Vagina (tissue), 2 donors: ENCODE measurements at places on chromosomes 5 and 9. TPM values are rescaled to one million over a fixed set of nuclear protein-coding genes. Genes with fewer than 3 reads are reported as not detected.
A peak's percentile ranks its signal among the peaks of the same experiment; 100 is the strongest.

- no peak overlapping the region for H3K4me3 ChIP-seq
- H3K4me1 ChIP-seq, result peaks cover 23% of the 10 kb centered on the region
- H3K27me3 ChIP-seq, result no peaks in the 10 kb centered on the region
- no peak overlapping the region for H3K27ac ChIP-seq
- H3K36me3 ChIP-seq, result no peaks in the 10 kb centered on the region
- no peak for DNase-seq
Measured at GRCh38 chr9:91813176-91813795, 136.7 kb downstream of the ROR2 start.

Gene CDH9
- not detected for total RNA-seq

GRCh38 chr9:135580664-135581380 is 19.3 kb downstream of the PAEP start:
- no peaks in the 10 kb centered on the region for H3K27me3 ChIP-seq
- no peaks in the 10 kb centered on the region for H3K4me1 ChIP-seq
- no peak overlapping the region for H3K27ac ChIP-seq
- DNase-seq, result peak; percentile 60
- no peaks in the 10 kb centered on the region for H3K36me3 ChIP-seq

Gene CHMP5
- 41.5 TPM for total RNA-seq

DNA sequence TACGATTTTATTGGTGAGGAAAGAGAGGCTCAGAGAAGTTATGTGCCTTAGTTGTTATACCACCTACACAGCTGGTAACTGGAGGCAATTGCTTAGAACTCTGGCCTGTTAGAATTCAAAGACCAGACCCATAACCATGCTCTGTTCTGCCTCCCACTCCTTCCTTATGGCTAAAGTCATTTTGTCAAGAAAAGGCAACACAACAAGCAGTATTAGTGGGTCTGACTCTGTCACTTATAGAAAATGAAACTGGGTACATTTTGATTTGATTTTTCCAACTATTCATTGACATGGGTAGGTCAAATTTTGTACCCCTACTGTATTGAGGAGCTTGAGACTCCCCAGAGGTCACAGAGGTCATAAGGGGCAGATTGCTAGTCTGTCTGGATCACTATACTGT is 44.5 kb upstream of the NR3C1 start:
- no peaks in the 10 kb centered on the region for H3K36me3 ChIP-seq
- H3K27me3 ChIP-seq, result no peaks in the 10 kb centered on the region
- H3K4me1 ChIP-seq, result no peaks in the 10 kb centered on the region
- H3K27ac ChIP-seq, result no peak overlapping the region
- no peak for DNase-seq
- no peak overlapping the region for H3K4me3 ChIP-seq

DNA sequence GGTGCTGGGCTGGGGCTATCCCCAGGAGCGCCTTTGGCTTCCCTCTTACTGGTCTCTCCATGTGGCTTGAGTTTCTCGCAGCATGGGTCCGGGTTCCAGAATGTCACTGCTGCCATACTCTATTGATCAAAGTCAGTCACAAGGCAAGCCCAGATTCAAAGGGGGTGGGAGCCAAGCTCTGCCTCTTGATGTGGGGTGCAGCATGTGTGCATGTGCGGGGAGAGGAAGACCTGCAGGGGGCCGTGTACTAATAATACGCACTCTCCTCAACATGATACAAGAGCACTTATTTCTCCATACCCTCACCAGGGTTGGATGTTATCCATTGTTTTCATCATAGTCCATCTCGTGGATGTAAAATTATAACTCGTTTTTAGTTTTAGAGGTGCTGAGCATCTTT is 81.2 kb downstream of the NDFIP1 start:
- H3K36me3 ChIP-seq, result no peaks in the 10 kb centered on the region
- H3K4me3 ChIP-seq, result no peak overlapping the region
- H3K27me3 ChIP-seq, result no peaks in the 10 kb centered on the region
- H3K4me1 ChIP-seq, result no peaks in the 10 kb centered on the region

Gene MGAT1
- total RNA-seq, result 152 TPM

DNA sequence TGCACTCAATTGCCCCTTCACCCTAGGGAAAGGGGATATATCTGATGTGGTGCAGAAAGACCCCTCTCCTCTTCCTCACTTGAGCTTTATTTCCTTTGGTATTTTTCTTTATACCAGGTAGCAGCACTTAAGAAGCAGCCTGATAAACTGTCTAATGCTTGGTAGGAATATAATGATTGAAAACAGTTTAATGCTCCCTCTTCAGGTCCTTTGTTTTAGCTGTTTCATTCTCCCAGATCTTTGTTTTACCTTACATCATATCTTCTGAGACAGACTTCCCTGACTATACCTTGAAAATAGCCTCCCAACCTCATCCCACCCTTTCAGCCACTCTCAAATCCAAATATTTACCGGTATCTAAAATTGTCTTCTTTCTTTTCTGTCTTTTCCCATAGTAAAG is 87.9 kb downstream of the NUDT12 start:
- H3K36me3 ChIP-seq, result no peaks in the 10 kb centered on the region
- no peak overlapping the region for H3K27ac ChIP-seq
- no peaks in the 10 kb centered on the region for H3K4me1 ChIP-seq
- H3K4me3 ChIP-seq, result no peak overlapping the region
- DNase-seq, result no peak
- H3K27me3 ChIP-seq, result no peaks in the 10 kb centered on the region

GRCh38 chr9:113499876-113500497 is 36.5 kb downstream of the RGS3 start:
- no peaks in the 10 kb centered on the region for H3K27me3 ChIP-seq
- H3K4me3 ChIP-seq, result no peak overlapping the region
- H3K4me1 ChIP-seq, result no peaks in the 10 kb centered on the region
- DNase-seq, result no peak
- H3K36me3 ChIP-seq, result no peaks in the 10 kb centered on the region

- H3K4me1 ChIP-seq, result no peaks in the 10 kb centered on the region
- no peak for DNase-seq
- no peaks in the 10 kb centered on the region for H3K36me3 ChIP-seq
Measured at GRCh38 chr5:168055961-168056360, 235.5 kb upstream of the WWC1 start.

Gene SHISAL2B
- total RNA-seq, result not detected

DNA sequence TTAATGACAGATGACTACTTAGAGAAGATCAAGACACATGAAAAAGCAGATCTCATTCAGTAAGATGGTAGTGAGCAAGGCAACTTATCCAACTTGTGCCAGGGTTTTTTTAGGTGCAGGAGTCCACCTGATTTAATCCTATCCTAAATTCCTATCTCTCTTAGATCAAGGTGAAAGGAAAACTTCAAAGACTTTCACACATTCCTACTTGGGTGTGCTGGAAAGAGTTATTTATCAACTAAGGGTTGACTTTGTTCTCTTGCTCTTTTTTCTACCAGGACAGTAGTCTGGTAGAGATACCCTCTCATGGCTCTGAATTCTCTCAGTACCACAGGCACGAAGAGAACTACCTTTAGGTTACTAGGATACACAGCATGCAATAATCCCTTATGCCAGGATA is 18.2 kb downstream of the TUT7 start:
- DNase-seq, result no peak
- no peak overlapping the region for H3K4me3 ChIP-seq
- H3K36me3 ChIP-seq, result peaks cover 57% of the 10 kb centered on the region
- H3K27me3 ChIP-seq, result no peaks in the 10 kb centered on the region
- no peaks in the 10 kb centered on the region for H3K4me1 ChIP-seq

DNA sequence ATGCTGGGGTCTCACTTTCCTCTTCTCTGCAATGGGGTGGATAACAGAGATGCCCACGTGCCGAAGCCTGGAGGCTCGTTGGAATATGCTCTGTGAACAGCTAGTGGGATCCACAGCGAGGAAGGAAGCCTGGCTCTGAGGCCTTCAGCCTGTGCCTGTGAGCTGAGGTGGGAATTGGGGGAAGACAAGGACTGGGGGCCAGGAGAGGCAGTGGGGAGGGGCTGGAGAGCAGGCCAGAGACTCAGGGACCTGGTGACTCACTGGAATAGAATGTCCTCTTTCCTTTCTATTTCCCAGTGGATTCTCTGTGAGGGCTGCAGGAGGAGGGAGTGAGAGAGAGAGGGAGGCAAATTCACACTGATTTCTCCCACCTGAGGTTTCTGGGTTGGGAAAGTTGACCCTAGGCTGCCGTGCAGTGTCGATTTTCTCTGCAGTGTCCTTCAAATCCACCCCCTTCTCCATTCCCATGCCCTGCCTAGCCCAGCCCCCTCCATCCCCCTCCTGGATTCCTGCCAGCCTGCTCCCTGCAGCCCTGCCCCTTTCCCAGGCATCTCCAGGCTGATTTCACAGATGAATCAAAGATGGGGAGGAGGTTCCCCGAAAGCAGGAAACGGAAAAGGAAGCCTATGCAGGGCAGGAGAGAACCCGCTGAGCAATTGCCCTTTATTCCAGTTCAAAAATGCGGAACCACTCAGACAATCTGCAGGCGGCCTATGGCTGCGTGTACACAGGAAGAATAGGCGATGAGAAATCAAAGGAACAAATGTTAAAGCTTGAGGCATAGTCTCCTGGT is 1.4 kb upstream of the SPAAR start:
- H3K4me3 ChIP-seq, result peak overlapping the region; percentile 21
- H3K27me3 ChIP-seq, result no peaks in the 10 kb centered on the region
- DNase-seq, result no peak
- H3K27ac ChIP-seq, result peak overlapping the region; percentile 97
- H3K36me3 ChIP-seq, result no peaks in the 10 kb centered on the region

DNA sequence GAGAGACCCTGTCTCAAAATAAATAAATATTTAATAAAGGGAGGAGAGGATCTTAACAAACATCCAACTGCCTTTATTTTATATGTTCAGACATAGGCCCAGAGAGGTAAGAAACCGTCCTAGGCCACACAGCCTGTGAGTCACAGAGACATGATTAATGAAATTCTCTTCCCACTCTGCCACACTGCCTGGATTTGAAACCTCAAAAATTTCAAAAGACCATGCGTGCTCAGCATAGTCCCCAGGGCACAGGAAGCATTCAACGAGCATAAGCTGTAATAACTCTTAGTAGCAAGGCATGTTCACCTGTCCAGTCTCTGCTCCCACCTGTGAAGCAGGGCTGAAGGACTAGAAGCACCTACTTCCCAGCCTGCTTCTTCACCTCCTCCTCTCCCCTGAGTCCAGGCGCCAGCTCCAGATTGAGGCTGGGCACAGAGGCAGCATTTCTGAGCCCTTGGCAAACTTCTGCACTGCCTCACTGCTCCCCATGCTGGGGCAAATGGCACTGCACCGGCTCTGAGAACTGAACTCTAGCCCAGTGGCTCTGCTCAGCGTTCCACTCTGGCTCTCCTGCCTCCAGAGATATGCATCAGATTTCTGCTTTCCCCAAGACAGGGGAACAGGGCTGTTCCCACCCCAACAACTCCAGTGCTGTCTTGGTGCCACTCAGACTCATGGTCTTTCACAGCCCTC is 1.1 kb downstream of the FAT2 start:
- H3K27me3 ChIP-seq, result no peaks in the 10 kb centered on the region
- H3K36me3 ChIP-seq, result no peaks in the 10 kb centered on the region
- H3K27ac ChIP-seq, result peak overlapping the region; percentile 20
- peaks cover 6% of the 10 kb centered on the region for H3K4me1 ChIP-seq
- DNase-seq, result no peak

Gene GMCL2
- total RNA-seq, result not detected

GRCh38 chr5:57718155-57718554 is 235.5 kb upstream of the ACTBL2 start:
- no peaks in the 10 kb centered on the region for H3K27me3 ChIP-seq
- H3K36me3 ChIP-seq, result no peaks in the 10 kb centered on the region
- no peak overlapping the region for H3K27ac ChIP-seq
- H3K4me1 ChIP-seq, result no peaks in the 10 kb centered on the region

Gene GDA
- total RNA-seq, result not detected

Gene SLC6A7
- 0.25 TPM for total RNA-seq

DNA sequence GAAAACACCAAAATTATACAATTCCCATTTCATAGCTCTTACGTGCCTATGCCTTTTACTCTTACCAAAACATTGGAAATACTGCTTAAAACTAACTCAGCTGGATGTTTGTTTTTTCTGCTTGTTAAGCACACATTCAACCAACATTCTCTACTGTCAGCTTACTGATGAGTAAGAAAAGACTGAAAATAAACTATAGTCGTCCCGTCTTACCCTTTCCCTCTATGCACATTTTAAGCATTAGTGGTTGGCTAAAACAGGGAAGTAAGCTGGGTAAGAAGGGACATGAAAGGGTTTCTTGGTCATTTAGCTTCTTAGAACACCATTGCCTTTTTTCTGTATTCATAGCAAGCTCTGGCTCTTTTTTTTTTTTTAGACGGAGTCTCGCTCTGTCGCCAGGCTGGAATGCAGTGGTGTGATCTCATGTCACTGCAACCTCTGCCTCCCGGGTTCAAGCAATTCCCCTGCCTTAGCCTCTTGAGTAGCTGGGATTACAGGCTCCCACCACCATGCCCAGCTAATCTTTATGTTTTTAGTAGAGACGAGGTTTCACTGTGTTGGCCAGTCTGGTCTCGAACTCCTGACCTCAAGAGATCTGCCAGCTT is 232.1 kb upstream of the PCSK5 start:
- no peaks in the 10 kb centered on the region for H3K27me3 ChIP-seq
- H3K27ac ChIP-seq, result no peak overlapping the region
- no peaks in the 10 kb centered on the region for H3K4me1 ChIP-seq
- H3K36me3 ChIP-seq, result no peaks in the 10 kb centered on the region
- no peak overlapping the region for H3K4me3 ChIP-seq
- no peak for DNase-seq

GRCh38 chr5:108437425-108437824 is 55.5 kb upstream of the FBXL17 start:
- no peak overlapping the region for H3K27ac ChIP-seq
- no peak for DNase-seq
- no peaks in the 10 kb centered on the region for H3K27me3 ChIP-seq

Gene NR2F1
- total RNA-seq, result 97.2 TPM

GRCh38 chr5:126002222-126002897 is 420.8 kb upstream of the GRAMD2B start:
- peak overlapping the region; percentile 22 for H3K27ac ChIP-seq
- H3K27me3 ChIP-seq, result no peaks in the 10 kb centered on the region
- H3K4me1 ChIP-seq, result peaks cover 33% of the 10 kb centered on the region
- no peak overlapping the region for H3K4me3 ChIP-seq
- H3K36me3 ChIP-seq, result no peaks in the 10 kb centered on the region
- no peak for DNase-seq

Gene CER1
- not detected for total RNA-seq

- no peak for DNase-seq
- no peaks in the 10 kb centered on the region for H3K27me3 ChIP-seq
- H3K4me1 ChIP-seq, result peaks cover 29% of the 10 kb centered on the region
- H3K4me3 ChIP-seq, result no peak overlapping the region
- H3K36me3 ChIP-seq, result no peaks in the 10 kb centered on the region
Measured at GRCh38 chr9:34459941-34460340, 1.3 kb downstream of the DNAI1 start.

Gene HTR4
- total RNA-seq, result 2.9 TPM

Gene ROPN1L
- total RNA-seq, result 4.2 TPM

DNA sequence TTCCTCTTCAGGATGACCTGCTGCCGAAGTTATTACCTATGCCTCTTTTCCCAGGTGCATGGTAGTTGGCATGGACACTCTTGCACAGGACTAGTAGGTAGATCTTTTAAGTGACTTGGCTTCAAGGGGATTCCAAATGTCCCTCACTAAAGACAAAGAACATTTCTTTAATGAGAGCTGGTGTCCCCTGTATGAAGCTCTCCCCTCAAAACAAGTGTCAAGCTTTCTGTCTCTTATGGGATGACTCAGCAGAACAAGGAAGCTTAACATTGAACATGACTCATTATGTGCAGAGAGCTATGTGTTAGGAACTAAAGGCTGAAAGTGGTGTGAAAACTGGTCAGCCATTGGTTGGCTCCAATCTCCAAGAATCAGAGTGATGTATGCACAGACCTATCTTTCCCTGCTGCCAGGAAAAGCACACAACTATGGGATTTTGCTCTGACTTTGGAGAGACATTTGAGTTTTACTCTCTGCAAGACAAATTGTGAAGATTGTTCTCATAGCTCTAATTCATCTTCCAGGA is 120.5 kb downstream of the PRDM6 start:
- H3K27ac ChIP-seq, result no peak overlapping the region
- no peak for DNase-seq
- H3K36me3 ChIP-seq, result no peaks in the 10 kb centered on the region
- H3K27me3 ChIP-seq, result no peaks in the 10 kb centered on the region

Gene FAM13B
- 44.2 TPM for total RNA-seq
